Activated CD4-positive, alpha-beta T cell treated with anti-CD3 and anti-CD28 coated beads, Interleukin-2, Interleukin-4, amounts not matched to agents 100 ng/mL and 50 ng/mL, durations not matched to agents 16 hours and 8 hours (primary cell): ENCODE measurements at places on chromosomes 12 and 14.

DNA sequence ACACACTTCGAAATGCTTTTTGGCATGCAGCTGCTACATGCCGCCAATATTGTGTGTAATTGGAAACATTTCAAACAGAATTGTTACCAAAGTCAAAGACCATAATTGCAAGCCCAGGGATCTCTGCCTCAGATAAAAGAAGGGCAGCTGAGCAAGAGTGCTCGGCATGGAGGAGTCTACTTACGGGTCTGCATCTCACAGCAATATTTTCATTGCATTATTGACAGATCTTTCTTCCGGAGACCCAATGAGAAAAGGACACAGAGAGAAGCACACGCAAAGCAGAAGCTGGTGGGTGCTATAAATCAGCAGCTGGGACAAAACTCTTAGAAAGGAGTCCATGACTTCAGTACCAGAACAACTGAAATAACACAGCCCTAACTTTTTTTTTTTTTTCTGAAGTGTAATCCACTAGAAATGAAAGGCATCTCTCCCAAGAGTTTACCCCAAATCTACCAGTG is 4.9 kb downstream of the PRICKLE1 start:
- no peak for DNase-seq

DNA sequence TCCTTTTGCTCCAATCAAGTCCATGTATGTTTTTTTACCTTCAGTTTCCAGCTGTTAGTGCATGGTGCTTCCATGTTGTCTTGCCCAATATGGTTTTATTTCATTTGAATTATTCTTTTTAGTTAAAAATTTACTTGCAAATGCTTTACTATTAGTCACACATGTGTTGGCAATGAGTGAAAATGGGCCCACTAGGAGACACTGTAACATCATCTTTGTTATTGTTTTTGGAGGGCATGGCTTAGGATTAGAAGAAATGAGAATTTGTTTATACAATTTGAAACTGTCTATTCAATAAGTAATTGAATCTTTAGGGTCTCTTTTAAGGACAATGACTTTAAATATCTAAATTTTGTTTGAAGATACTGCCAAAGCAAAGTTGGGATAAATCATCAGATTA is 133.7 kb downstream of the BRMS1L start:
- no peak for DNase-seq

DNA sequence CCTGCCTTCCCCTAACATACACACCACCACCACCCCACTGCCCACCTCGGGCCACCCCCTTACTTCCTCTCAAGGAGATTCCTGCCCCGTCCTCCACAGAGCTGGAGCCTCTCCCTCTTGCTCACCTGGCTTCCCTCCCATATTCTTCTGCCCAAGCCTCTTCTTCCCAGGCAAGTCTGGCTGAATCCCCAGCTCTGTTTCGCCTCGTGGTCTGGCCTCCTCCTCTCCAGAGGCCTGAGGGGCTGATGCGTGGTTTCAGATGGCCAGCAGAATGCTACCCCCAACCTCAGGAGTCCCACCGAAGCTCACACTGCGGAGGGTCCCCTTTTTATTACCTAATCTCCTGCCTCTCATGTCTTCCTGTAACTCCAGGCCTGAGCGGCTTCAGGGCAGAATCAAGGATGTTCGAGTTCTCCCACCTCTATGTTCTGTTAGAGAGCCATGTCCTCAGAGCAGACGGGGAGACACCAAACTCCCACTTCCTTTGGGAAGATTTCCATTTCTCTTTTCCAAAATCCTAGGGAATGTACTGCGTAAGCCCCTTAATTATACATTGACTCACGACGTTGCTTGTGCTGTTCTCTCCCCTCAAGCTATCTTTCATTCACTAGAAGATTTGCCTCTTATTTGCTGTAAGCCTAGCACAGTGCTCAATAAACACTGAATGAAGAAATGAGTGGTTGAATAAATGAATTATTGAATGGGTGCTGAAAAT is 33.9 kb upstream of the LTBP2 start:
- DNase-seq, result no peak

GRCh38 chr12:42922505-42922850 is 332.9 kb upstream of the PRICKLE1 start:
- DNase-seq, result no peak

- DNase-seq, result no peak
Observed at GRCh38 chr12:124746649-124747425, 116.8 kb downstream of the SCARB1 start.

DNA sequence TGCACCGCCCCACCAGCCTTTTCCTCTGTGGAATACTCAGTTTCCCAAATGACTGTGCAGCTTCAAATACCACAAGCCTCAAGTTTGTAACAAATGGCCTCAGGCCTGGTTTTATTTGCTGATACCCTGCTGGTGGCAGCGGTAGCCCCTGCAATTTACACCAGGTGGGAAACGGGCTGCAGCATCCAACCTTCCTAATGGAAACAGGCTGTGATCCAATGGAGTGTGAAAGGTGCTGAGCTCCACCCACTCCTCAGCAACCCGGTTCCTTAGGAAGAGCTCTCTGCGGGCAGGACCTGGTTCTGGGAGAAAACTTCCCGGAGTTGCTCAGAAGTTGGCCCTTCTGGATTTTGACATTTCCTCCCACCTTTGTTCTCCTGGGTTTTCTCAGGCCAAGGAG is 41.7 kb upstream of the LTA4H start:
- no peak for DNase-seq

- DNase-seq, result no peak
Observed at GRCh38 chr12:39389399-39390150, 53.3 kb downstream of the KIF21A start.

DNA sequence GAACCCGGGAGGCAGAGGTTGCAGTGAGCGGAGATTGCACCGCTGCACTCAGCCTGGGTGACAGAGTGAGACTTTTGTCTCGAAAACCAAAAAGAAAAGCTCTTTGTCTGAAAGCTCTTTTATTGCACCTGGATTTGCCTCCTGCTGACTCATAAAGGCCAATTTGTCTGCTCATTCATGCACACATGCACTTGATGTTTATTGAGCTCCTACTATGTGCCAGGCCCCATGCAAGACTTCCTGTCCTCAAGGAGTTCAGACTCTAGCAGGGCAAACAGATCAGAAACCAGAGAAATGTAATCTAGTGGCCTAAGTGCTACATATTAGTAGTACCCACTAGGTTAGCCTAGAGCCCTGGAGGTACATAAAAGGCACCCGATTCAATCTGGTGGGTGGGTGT is 16.3 kb upstream of the MLEC start:
- no peak for DNase-seq

- no peak for DNase-seq
Observed at GRCh38 chr12:58811346-58811745, 109.0 kb downstream of the LRIG3 start.
